ENCODE measurements at places on chromosomes 12 and 14.

GRCh38 chr12:107484230-107484629 lies 201.4 kb upstream of the PWP1 start:
- no peak for DNase-seq

DNA sequence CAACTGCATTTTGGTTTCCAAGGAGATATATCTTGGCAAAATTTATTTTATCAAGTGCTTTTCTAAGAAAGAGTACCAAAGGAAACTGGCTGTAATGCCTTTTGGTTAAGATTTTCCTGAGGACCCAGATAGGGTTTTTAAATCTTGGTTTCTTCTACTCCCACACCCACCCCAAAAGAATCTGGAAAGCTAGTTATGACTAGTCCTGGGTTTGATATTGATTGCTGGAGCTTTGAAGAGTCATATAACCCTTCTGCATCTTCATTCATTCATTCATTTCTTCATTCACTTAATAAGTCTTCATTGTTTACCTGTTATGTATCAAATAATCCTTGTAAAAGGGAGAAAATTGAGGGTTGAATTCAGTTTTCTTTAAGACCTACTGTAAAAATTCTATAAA lies 425.2 kb downstream of the PCNX1 start:
- DNase-seq = no peak

DNA sequence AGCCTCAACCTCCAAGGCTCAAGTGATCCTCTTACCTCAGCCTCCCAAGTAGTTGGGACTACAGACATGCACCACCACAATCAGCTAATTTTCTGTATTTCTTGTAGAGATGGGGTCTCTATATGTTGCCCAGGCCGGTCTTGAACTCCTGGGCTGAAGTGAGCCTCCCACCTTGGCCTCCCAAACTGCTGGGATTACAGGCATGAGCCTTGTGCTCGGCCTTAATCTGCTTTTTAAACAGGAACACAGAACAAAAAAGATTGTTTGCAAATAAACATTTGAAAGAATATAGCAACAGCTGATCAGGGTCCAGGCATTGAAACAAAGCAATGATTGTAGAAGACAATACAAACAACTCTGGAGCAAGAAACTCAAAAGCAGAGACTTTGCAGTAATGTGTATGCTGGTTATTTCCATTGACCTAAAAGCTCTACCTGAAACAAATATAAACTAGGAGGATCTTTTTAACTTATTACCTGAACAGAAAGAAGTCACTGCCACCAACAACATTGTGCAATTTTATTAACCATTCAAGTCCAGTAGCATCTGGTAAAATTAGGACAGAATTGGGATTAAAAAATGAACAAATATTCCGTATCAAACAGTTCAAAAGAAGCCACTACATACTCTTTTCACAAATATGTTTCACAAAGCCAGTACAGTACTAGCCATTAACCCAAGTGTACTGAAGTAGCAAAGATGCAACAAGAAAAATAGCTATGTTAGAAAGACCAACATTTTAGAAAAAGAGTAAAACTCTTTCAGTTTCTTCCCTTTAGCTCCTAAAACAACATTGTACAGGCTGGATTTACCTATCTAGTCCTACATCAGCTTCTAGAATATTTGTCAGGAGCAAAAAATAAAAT lies 14.2 kb downstream of the AMN1 start:
- DNase-seq = no peak

GRCh38 chr14:23175823-23176222 lies 7.6 kb downstream of the SLC7A8 start:
- no peak for DNase-seq

GRCh38 chr12:98612696-98613334 lies 19.3 kb downstream of the SLC25A3 start:
- no peak for DNase-seq

GRCh38 chr14:67260965-67261364 lies 19.7 kb downstream of the PALS1 start:
- no peak for DNase-seq

- no peak for DNase-seq
Measured at GRCh38 chr14:34688470-34689206, 25.8 kb downstream of the CFL2 start.

GRCh38 chr12:4909734-4910501 lies at the start of gene KCNA1:
TSS of gene KCNA1 (plus strand) at chr12:4909905. CDS start at chr12:4911379, 1,474 bp downstream.
- no peak for DNase-seq

DNA sequence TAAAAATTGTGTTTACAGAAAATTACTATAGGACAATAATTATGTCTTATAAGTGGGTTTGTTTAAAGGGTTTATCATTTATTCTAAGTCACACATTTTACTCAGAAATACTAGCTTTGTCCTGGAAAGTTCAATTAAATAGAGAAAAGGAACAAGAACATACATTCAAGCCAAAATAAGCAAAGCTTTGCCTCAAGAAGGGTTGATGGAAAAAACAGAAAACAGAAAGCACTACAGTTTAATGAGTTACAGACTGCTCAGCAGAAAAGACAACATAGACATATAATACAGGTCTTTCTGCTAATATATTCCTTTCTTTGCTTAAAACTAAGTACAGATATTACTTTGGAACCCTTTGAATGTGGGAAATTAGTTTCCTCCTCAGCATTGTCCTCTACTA lies 703.0 kb upstream of the LRFN5 start:
- no peak for DNase-seq

- no peak for DNase-seq
Measured at GRCh38 chr12:106906715-106907114, 49.0 kb upstream of the TMEM263 start.

GRCh38 chr14:77579780-77580179 lies 36.7 kb downstream of the SPTLC2 start:
- no peak for DNase-seq

- DNase-seq = no peak
Measured at GRCh38 chr12:117489671-117490070, 128.2 kb upstream of the NOS1 start.

DNA sequence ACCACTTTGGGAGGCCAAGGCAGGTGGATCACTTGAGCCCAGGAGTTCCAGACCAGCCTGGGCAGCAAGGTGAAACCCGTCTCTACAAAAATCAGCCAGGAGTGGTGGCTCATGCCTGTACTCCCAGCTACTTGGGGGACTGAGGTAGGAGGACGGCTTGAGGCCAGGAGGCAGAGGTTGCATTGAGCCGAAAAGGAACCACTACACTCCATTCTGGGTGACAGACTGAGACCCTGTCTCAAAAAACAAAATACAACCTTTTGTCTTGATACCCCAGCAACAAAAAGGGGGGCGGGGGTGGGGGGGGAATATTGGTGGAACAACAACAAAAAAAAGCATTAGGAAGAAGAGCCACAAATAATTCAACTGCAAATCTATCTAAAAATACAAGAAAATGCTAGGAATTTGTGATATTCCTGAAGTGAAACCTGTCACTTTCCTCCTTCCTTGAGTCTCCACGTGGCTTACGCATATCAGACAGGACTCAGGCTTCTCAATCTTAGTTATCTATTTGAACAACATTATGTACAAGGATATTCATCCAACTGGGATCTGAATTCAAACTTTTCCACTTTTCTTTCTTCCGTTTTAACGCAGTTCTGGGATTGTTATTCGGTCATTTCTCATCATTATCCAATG lies 1.3 kb downstream of the R3HDM2 start:
- DNase-seq = no peak

GRCh38 chr12:53722450-53723041 lies 4.7 kb downstream of the CALCOCO1 start:
- no peak for DNase-seq

DNA sequence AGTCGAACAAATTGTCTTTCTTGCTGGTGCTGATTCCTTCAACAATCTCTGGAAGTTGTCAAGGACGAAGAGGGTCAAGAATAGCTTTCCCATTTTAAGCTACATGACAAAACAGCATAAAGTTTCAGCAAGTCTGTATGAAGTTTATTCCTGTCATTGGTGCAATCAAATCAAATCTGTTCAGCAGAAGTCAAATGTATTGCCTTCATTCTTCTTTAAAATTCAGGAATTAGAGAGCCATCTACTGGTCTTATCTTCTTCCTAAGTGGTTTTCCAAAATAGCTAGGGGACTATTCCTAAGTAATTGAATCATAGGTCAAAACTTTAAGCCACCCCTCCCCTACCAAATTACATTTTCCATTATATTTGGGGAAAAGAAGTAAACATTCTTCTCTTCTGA lies 990.2 kb downstream of the GALC start:
- DNase-seq = peak; percentile 51

- DNase-seq = no peak
Measured at GRCh38 chr12:119609358-119609757, 15.8 kb downstream of the TMEM233 start.

DNA sequence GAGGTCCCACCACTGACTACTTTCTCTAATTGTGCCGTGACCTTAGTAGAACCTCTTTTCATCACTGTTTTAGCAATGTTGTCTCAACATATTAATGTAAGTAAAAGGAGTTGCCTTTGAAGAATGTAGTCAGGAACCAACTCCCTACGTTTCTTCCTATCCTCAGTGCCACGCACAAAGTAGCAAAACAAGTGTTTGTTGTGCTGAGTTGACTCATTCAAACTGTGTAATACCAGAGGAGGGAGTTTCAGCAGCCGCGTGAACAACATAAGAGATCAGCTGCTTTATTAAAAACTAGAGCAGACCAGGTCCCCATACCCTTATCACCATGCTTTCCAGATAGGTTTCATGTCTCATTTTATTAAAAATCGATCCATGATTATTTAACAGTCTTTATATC lies 19.1 kb downstream of the PLBD1 start:
- no peak for DNase-seq

DNA sequence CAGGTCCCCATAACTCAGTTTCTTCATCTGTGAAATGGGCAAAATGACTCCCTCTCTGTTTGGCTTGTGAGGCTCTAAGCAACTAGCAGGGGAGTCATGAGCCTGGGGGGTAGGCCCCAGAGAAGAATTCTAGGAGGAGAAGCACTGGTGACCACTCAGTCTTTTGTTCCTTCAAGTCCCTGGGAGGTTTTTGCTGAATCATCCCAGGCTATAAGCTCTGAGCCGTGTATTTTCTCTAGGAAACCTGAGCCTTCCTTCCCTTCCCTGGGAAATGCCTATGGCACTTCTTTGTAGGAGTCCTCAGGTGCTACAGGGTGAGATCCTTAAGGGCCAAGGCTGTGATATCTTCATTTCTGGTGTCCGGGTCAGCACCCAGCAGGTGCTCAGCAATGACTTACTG lies 4.5 kb downstream of the RPH3A start:
- DNase-seq = no peak

DNA sequence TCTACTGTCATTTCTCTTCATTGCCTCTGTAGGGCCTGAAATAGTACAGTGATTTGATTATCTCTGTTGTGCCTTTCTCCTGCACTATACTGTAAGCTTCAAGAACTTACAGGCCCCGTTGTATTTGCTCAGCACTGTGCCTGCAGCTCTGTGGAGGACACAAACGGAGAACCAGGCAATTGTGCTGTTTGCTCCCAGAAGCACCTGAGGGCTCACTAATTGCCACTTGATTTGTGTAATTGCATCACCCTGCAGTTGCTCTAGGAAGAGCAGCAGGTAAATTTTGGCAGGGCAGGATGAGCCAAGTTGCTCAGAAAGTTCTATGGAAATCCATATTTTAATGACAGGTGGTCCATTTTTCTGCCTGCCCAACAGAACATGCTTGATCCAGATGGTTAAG lies 11.6 kb upstream of the KRT82 start:
- DNase-seq = no peak

- no peak for DNase-seq
Measured at GRCh38 chr12:131413006-131413405, 297.9 kb upstream of the SFSWAP start.

GRCh38 chr12:55712700-55713415 lies 3.0 kb upstream of the BLOC1S1 start:
- no peak for DNase-seq

DNA sequence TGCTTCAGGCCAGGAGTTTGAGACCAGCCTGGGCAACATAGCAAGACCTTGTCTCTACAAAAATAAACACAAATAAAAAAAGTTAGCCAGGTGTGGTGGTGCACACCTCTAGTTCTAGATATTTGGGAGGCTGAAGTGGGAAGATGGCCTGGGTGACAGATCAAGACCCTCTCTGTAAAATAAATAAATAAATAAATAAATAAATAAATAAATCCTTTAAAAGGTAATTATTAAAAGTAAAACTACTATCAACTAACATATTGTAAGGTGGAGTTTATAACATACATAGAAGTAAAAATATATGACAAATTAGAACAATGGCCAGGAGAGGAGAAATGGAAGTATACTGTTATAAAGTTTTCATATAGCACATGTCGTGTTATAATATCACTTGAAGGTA lies 33.3 kb upstream of the CLMN start:
- DNase-seq = no peak

GRCh38 chr12:65607401-65607841 lies 216.9 kb upstream of the HMGA2 start:
- DNase-seq = peak; percentile 62
